Stimulated activated CD8-positive, alpha-beta memory T cell treated with anti-CD3 and anti-CD28 coated beads, Interleukin-2, amount 100 ng/mL, for 1 hour (primary cell): ENCODE measurements at places on chromosomes 5 and 9.

DNA sequence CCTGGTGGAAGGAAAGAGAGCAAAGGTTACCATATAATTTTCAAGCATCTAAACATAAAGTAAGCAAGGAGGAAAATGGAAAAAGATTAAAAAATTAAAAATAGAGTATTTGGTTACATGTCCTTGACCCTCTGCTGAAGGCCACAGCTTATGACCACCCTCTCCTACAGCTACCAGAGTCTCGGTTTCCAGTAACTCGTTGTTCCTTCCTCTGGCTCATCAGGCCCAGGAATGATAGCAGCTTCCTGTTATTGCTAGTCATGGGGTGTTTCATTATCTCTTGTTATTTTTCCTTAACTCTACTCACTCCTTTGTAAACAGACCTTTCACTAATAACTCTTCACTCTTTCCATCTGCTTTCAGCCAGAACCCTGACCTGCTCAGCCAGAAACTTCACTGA is 102.2 kb downstream of the YTHDC2 start:
- no peak for DNase-seq

DNA sequence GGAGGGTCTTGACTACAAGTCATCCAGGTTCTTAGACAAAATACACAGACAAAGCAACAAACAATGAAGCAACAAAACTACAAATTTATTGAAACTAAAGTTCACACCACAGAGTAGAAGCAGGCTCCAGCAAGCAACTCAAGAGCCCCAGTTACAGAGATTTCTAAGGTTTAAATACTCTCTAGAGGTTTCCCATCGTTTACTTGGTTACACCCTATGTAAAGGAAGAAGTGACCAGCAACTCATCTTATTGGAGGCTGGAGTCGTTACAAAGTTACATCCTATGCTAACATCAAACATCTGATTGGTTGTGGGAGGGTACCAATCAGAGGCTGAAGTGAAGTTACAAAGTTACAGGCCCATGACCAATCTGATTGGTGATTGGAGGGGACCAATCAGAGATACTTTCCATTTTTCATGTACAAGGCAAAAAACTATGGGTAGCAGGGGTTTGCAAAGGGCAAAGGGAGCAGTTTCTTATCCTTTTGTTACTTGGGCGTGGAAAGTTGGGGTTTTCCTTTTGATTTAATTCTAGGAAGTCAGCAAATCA is 2292.6 kb upstream of the C9orf72 start:
- no peak for DNase-seq

DNA sequence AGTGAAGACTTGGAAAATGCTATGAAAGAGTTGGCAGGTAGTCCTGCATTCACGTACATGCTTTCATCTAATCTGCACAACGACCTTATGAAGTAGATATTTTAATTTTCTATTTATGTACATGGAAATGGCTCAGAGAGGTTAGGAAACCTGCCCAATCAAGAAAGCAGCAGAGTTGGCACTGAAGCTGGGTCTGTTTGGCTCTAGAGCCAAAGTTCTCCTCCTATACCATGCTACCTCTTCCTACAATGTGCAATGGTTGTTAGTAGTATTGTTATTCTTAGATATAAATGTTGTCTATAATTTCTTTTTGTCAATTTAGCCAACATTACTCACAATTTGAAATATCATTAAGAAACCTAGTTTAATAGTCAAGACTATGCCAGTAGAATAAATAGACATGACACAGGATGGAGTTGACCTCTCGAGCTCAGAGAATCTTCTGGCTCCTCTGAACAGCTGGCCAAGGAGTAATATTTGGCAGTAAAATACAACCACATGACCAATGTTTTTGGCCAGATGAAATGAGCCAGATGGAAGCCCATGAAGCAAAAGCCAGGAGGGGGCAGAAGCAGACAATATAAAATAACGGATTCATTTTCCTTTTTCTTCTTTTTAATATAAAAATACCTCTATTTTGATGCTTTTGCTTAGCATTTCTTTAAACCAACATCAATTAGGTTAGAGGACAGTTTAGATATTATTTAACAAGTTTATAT is 542.3 kb downstream of the PDE4D start:
- DNase-seq = no peak

GRCh38 chr9:129148463-129149204 is 29.4 kb downstream of the IER5L start:
- DNase-seq = no peak

GRCh38 chr5:33423018-33423630 is 17.6 kb upstream of the TARS1 start:
- DNase-seq = no peak
